ENCODE measurements at places on chromosomes 13 and 19. TPM values are rescaled to one million over a fixed set of nuclear protein-coding genes. Genes with fewer than 3 reads are reported as not detected.

Gene FUT2
- polyA plus RNA-seq: 4.4 TPM

Gene ZNF728
- not detected for polyA plus RNA-seq

Gene PEAK3
- polyA plus RNA-seq: 0.09 TPM

Gene NCAN
- 0.39 TPM for polyA plus RNA-seq

Gene COL5A3
- polyA plus RNA-seq: 1.7 TPM

Gene KANK3
- polyA plus RNA-seq: 14.2 TPM

Gene ANO8
- 17.4 TPM for polyA plus RNA-seq

Gene TUBB4A
- 29.5 TPM for polyA plus RNA-seq

Gene TEX26
- polyA plus RNA-seq: 1.7 TPM

Gene SBSN
- polyA plus RNA-seq: 0.09 TPM

Gene HS6ST3
- polyA plus RNA-seq: 2.8 TPM

Gene ZNF471
- polyA plus RNA-seq: 21.2 TPM

Gene HCST
- 3.3 TPM for polyA plus RNA-seq

Gene SPACA4
- not detected for polyA plus RNA-seq

Gene GNA15
- polyA plus RNA-seq: 0.81 TPM

Gene UPF1
- polyA plus RNA-seq: 57.5 TPM

Gene ZNF850
- 3.1 TPM for polyA plus RNA-seq

Gene TEX101
- not detected for polyA plus RNA-seq

Gene CYP4F3
- 0.37 TPM for polyA plus RNA-seq

Gene PNMA8A
- polyA plus RNA-seq: 71.1 TPM

Gene NPAS1
- 2.0 TPM for polyA plus RNA-seq

Gene GJA3
- 11.6 TPM for polyA plus RNA-seq

Gene WTIP
- polyA plus RNA-seq: 30.2 TPM

Gene RETN
- 0.76 TPM for polyA plus RNA-seq

Gene AMH
- 4.1 TPM for polyA plus RNA-seq

Gene CLDND2
- 0.54 TPM for polyA plus RNA-seq

Gene CYP2F1
- polyA plus RNA-seq: not detected

Gene CDX2
- polyA plus RNA-seq: not detected

Gene NBEA
- 16.4 TPM for polyA plus RNA-seq

Gene PTGIR
- 1.3 TPM for polyA plus RNA-seq

Gene TEKTIP1
- 10.7 TPM for polyA plus RNA-seq

Gene ICAM1
- 6.7 TPM for polyA plus RNA-seq

Gene ZNF616
- 20.4 TPM for polyA plus RNA-seq

Gene ZNF470
- 10.9 TPM for polyA plus RNA-seq

Gene SLAIN1
- polyA plus RNA-seq: 17.8 TPM

Gene UCHL3
- polyA plus RNA-seq: 30.1 TPM

Gene SIGLEC12
- 0.13 TPM for polyA plus RNA-seq

Gene SLC7A10
- polyA plus RNA-seq: 0.22 TPM

Gene CYP2A6
- 0.18 TPM for polyA plus RNA-seq

Gene C5AR1
- 10.6 TPM for polyA plus RNA-seq

Gene CTU1
- 4.0 TPM for polyA plus RNA-seq

Gene DCLK1
- 5.2 TPM for polyA plus RNA-seq

Gene PGLYRP2
- not detected for polyA plus RNA-seq

Gene LGALS14
- not detected for polyA plus RNA-seq

Gene ZNF577
- polyA plus RNA-seq: 44.2 TPM

Gene COX7A1
- 16.5 TPM for polyA plus RNA-seq

Gene SCN1B
- polyA plus RNA-seq: 0.88 TPM

Gene TMEM255B
- polyA plus RNA-seq: 7.0 TPM

Gene ZNF284
- polyA plus RNA-seq: 5.9 TPM

Gene ATXN8OS
- 0.44 TPM for polyA plus RNA-seq

Gene AMER2
- 0.44 TPM for polyA plus RNA-seq

Gene UHRF1
- polyA plus RNA-seq: 35.8 TPM

Data from renal cortex interstitium (tissue), 15 donors.